ENCODE measurements at places on chromosomes 5 and 9. TPM values are rescaled to one million over a fixed set of nuclear protein-coding genes. Genes with fewer than 3 reads are reported as not detected.

- DNase-seq: no peak
Measured at GRCh38 chr5:62909326-62909725, 330.7 kb downstream of the LRRC70 start.

FBN2 gene
- not detected for total RNA-seq

DNA sequence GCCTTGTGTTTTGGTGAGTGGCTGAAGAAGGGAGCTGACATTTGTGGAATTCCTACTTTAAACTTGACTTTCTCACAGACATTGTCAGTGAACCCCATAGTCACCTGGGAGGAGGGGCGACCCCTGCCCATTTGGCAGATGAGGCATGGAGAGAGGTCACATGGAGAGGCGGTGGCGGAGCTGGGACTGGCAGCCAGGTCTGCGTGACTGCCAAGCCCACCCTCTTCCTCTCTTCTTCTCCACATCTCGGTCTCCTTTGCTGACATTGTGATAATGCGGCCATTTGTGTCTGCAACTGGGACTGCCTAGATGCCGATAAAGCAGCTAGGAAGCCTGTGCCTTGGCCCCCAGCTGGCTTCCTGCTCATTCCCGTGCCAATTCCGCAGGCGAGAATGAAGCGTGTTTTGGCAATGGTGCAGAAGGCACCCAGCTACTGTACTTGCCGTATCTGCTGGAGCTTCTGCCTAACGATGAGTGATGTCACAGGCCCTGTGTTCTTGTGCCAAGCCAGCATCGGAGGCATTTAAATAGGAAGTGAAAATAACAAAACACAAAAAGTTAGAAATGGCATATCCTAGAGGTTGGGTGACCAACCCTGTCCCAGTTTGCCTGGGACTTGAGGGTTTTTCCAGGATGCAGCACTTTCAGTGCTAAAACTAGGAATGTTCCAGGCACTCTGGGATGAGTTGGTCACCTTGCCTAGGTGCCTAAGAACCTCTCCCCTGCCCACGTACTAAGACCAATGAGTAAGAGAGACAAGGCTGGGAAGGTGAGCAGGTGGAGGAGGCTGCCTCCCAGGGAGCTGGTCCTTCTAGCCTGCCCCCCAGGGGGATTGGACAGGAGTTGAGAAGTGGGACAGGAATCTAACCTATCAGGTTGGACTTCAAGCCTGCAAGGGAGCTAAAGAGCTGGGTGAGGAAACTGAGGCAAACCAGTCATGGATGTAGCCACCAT lies 23.6 kb downstream of the OLFML2A start:
- no peak for DNase-seq

GARNL3 gene
- total RNA-seq: 2.5 TPM

GABRA1 gene
- total RNA-seq: not detected

- DNase-seq: no peak
Measured at GRCh38 chr5:90747693-90748092, 189.1 kb downstream of the ADGRV1 start.

- no peak for DNase-seq
Measured at GRCh38 chr5:153674356-153674755, 183.9 kb downstream of the GRIA1 start.
